ENCODE measurements at places on chromosomes 1 and 21. TPM values are rescaled to one million over a fixed set of nuclear protein-coding genes. Genes with fewer than 3 reads are reported as not detected.

GRCh38 chr1:20589331-20590278 is 708 bp downstream of the CDA start:
- peak; percentile 76 for DNase-seq

DNA sequence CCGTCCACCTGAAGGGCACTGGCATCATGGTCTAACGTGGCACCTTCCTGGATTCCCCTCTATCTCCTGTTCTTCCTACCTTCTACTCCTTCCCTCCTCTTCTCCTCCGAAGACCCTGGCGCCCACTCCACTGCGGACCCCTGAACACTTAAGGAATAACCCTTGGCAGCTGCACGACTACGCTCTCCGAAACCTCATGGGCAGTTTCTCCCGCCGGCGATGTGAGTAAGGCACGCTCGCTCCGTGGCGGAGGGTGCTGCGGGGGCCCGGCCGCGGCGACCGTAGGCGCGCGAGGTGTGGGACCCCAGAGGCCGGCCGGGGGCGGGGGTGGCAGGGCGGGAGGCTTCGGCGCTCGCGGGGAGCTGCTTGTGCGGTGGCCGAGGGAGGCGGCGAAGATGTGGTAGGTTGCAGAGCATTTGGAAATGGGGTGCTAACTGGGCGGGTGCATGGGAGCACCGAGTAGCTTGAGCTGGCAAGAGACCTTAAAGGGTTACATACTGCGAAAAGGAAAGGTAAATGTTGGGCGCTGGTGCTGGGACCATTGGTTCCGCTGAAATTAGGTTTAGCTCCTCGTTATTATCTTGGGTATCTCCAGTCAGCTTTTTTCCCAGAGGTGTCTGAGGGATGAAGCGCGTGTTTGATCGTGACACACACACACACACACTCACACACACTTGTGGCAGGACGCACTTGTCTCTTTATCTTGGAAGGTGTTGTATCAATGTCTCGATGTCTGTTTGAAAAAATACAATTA is 876 bp downstream of the LRRC7 start:
- DNase-seq: no peak

DNA sequence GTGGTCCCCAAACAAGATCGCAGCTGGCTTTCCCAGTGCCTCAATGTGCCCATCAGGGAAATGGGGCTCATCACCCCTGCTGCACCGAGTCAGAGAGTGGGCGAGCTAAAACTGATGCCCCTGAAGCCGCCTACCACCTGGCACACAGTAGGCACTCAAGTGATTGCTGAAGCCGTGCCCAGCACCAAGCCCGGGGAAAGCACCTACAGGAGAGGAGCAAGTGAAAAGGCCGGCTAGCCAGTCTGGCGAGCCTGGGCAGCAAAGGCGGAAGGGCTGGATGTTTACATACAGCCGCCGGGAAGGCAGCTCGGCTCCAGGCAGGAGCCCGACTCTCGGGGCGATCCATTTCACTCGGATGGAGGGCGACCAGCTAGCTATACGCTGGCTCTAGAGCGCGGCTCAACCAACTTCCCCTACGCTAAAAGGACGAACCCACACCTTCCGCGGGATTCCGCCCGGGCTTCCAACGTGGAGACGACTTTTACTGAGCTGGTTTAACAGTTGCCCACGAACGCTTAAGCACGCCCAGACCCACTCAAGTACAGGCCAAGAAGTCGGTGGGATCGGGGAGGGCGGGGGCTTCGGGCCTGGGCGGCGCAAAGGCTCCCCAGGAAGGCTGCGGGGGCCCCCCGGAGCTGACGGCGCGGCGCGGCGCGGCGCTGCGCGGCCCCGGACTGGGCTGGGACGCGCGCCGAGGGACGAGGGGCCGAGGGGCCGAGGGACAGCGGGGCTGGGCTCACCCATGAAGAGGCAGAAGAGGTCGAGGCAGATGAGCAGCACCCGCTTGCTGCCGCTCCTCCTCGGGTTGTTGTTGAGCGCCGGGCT is 1.0 kb downstream of the PLPP3 start:
- peak; percentile 58 for DNase-seq

DNA sequence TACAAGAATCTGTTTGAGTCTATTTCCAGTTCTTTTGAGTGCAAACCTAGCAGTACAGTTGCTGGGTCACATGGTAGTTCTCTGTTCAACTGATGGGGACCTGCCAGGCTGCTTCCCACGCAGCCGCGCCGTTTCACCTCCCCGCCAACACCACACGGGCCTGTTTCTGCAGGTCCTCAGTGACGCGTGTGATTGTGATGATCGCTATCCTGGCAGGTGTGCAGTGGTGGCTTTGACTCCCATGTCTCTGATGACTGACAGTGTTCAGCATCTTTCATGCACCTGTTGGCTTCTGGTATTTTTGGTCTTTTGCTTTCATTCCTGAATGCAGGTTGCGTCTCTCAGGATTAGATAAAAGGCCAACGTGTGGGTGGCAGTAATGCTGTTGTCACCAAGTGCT is 41.6 kb downstream of the FAAP20 start:
- no peak for DNase-seq

GRCh38 chr21:14617871-14618270 is 71.8 kb upstream of the SAMSN1 start:
- no peak for DNase-seq

DNA sequence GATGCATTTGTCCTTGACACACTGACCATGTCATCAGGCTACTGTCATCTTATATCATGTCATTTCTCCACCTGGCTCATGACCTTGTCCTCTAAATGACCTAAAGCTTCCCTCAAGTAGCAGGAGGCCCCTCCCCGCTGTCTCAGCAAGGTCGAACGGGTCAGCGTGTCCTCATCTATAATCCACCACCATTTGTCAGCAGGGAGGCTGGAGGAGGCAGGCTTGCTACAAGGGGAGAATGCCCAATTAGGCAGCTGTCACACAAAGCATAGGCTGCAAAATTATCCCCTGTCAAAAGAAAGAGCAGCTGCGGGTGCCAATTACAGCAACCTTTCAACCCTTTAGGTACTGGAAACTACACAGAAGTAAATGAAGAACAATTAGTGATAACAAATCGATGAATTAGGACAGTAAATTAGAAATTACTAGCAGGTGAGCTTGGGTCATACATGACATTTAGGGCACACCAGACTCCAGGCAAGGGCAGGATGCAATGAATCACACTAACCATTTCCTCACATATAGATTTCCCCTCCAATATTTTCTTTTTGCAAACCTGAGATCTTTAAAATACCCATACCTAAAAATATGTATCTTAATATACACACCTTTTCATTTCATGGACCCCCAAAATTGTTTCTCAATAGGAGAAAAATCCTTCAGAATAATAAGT is 61.2 kb downstream of the NRIP1 start:
- DNase-seq: no peak

GRCh38 chr1:234885601-234886000 is 243.0 kb downstream of the TOMM20 start:
- no peak for DNase-seq

DNA sequence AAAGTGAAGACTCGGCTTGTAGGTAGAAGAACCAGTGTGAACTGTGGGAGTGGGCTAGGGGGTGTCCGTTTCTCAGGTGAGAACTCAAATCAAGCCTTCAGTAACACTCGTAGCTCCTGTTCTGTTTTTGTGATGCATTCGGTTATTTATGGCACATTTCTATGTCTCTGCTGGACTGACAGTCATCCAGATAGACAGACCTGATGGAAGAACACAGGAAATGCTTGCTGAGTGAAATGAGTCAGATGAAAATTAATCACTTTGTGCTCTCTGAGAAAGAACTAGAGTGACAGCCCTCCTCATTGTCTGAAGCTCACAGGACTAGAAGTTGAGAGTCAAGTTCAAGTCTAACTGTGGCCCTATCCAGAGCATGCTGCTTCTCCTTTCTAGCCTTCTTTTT is 360.1 kb upstream of the PLXNA2 start:
- no peak for DNase-seq

DNA sequence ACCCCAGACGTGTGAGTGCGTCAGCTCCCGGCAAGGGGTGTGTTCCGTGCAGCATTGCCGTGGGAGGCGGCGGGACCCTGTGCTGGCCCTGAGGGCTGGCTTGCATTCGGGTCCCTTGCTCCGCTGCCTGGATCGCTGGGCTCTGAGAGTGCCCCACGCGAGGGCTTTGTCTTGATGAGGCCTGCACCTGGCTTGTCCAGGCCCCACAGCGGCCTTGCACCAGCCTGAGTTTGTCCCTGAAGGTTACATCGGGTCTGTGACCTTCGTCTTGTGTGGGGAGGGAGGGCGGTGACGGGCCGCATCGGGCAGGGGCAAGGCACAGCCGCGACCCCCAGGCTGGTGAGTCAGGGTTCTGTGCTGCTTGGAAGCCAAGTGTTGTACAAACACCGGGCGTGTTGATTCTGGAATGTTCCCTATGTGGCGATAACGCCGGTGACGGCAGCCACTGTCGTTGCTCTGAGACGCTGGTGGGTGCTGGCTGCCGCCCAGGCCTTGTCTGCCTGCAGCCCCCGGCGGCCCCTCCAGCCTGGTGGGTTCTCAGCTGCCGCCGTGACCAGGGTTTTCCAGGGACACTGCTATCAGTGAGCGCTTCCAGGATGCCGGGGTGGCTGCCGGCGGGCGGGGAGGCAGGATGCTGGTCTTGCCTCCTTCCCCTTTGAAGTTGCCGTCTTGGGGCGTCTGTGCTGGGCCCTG is 42.9 kb downstream of the SLX9 start:
- peak; percentile 90 for DNase-seq

DNA sequence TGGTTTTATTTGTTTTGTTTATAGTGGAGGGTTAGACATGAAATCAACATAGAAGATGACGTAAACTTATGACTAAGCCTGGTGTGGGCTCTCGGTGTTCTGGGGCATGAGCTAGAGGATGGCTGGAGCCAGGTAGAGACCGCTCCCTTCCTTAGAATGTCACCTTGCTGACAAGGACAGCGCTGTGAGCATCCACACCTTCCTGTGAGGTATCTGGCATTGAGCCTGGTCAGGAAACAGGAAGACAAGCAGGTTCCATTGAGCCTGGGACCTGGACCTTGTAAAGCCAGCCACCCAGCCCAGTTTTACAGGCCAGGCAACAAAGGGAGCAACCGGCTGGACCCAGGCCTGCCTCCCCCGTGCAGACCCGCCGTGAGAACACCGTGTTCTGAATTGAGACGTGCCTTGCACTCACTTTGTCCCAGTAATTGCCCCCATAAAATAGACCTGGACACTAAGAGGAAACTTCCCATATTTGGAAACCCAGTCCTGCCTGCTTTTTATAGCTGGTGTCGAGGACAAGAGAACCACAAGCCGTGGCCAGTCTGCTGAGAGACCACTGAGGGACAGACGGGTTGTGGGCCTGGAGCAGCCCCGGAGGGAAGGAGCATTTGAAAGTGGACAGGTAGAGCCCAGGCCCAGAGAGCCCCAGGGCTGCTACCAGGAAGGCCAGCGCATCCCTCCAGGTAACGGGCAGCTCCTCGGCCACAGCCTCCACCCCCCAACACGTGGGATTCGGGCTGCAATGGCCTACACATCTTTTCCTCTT is 78.0 kb downstream of the PDE9A start:
- DNase-seq: no peak

GRCh38 chr1:34162852-34163766 is 1.9 kb downstream of the CSMD2 start:
- DNase-seq: peak; percentile 83

DNA sequence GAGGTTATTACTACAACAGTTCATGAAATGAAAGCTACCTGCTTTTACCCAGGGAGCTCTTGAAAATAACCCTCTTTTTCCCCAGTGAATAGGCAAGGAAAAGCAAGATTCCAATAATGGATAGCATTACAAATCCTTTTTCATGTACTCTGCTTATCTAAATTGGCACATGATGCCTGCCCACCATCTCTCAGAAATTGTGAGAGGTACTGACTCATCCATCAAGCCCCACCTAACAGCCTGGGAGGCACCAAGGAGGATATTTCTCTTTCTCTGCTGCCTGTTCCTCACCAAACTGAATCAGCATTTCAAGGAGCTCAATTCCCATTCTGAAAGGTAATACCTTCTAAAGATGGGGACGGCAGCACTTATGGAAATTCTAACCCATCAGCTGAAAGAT is 34.4 kb downstream of the PALMD start:
- no peak for DNase-seq

DNA sequence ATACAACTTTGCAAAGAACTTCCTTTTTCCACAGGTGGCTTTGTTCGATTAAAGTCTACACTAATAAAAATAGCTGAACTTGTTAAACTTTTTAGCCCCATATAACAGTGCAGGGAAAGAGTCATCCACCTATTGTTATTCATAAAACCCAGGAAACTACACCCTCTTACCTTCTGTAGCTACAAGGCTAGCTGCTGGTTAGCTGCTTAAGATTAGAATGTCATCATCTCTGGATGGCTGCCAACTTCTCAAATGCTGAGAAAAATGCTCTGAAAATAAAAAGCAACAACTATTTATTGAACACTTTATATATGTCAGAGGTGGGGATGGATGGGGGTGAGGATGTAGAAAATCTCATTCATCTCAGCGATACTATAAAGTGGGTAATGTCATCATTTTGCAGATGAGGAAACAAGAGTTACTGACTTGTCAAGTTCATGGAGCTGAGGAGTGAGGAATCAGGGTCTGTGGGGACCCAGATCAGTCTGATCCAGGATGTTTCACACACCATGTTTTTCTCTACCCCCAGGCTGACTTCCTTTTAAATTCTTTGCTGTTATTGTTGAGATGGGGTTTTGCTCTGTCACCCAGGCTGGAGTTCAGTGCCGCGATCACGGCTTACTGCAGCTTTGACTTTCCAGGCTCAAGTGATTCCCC is 17.1 kb downstream of the ATP5PF start:
- DNase-seq: no peak

- DNase-seq: no peak
Measured at GRCh38 chr1:211606332-211606913, 27.5 kb upstream of the SLC30A1 start.

DEPDC1 gene
- total RNA-seq: 0.62 TPM

LCE1D gene
- not detected for total RNA-seq

PLPPR4 gene
- total RNA-seq: 1.9 TPM

SLC9C2 gene
- 0.06 TPM for total RNA-seq

ZBTB8A gene
- total RNA-seq: 3.0 TPM

ELAPOR1 gene
- 0.21 TPM for total RNA-seq

DTL gene
- total RNA-seq: 0.71 TPM

TMEM52 gene
- 0.82 TPM for total RNA-seq

AMIGO1 gene
- 12.6 TPM for total RNA-seq

Data from left cardiac atrium (tissue), 4 donors.